ENCODE measurements at places on chromosomes 12 and 14.

DNA sequence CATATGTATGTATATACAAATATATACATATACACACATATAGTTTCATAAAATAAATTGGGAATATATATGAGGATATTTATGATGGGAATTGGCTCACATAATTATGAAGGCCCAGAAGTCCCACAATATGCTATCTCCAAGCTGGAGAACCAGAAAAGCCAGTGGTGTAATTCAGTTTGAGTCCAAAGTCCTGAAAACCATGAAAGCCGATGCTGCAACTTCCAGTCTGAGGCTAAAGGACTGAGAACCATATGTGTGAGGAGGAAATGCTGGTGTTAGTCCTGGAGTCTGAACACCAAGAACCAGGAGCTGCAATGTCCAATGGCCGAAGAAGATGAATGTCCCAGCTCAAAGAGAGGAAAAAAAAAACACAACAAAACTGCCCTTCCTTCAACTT, 65.5 kb upstream of the PRKD1 start:
- no peak for DNase-seq

DNA sequence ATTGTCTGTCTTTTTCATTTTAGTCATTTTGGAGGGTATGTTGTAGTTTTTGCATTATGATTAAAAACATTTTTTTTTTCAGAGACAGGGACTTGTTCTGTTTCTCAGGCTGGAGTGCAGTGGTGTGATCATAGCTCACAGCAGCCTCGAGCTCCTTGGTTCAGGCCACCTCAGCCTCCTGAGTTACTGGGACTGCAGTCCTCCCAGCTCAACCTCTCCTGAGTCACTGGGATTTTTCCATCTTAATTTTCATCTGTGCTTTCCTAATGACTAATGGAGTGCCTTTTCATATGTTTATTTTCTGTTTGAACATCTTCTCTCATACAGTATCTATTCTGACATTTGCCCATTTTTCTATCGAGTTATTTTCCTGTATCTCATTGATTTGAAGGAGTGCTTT, 52.6 kb downstream of the DYRK2 start:
- no peak for DNase-seq

GRCh38 chr12:49121047-49121696, 10.0 kb downstream of the TUBA1B start:
- DNase-seq, result no peak

DNA sequence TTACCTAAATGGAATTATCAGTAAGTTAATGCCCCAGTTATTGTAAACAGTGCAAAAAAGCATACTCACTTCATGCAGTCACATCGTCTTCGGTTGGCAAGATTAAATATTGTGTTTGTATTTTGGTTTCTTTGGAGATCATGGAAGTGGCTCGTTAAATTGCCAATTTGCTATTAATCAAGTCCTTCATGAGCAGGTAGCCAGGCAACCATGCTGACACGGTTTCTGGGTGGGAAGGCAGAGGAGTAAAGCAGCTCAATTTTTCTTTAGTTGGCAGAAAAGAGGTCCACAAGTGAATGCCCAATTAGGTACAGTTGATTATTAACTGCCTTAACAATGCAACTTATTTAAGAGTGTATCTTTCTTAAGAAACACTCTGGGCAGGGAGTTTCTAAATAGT, 43.9 kb downstream of the PPP4R3A start:
- no peak for DNase-seq

- no peak for DNase-seq
Observed at GRCh38 chr12:90173499-90174197, 465.0 kb upstream of the ATP2B1 start.

- DNase-seq, result no peak
Observed at GRCh38 chr14:50728836-50729235, 60.7 kb upstream of the SAV1 start.

- no peak for DNase-seq
Observed at GRCh38 chr14:29652571-29652970, 275.1 kb downstream of the PRKD1 start.
